Stimulated activated CD4-positive, alpha-beta T cell treated with anti-CD3 and anti-CD28 coated beads, Interleukin-15, amount 100 ng/mL, for 1 hour (primary cell): ENCODE measurements at places on chromosomes 11 and 22.

DNA sequence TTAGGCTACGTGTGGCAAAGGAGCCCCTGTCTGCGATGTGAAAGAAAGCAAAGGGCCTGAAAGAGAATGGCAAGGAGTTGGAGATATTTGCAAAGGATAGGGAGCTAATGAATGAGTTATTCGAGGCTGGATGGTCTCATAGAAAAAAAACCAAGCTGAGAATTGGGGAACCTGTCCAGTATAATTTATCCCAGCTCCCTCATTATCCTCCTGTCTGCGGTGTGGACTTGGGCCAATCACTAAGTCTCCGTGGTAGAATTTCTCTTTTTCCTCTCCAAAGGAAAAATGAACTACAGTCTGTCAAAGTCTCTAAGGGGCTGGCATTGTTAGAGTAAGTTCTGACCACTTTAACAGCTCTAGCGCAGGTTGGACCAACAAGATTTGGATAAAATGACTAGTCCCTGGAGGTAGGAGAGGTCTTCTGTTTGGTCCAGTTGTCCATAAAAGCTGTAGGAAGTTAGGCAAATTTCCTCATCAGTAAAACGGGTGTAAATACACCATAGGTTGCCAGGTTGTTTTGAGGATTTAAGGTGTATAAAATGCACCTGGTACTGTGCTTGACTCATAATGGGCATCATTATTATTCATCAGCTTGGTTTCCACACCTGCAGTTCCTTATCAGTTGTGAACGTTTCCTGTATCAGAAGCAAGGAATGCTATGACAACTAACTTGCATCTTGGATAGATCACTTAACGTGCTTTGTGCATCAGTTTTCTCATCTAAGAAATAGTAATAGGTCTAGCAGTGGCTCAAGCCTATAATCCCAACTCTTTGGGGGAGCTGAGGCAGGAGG is 10.3 kb upstream of the CDON start:
- no peak for DNase-seq

DNA sequence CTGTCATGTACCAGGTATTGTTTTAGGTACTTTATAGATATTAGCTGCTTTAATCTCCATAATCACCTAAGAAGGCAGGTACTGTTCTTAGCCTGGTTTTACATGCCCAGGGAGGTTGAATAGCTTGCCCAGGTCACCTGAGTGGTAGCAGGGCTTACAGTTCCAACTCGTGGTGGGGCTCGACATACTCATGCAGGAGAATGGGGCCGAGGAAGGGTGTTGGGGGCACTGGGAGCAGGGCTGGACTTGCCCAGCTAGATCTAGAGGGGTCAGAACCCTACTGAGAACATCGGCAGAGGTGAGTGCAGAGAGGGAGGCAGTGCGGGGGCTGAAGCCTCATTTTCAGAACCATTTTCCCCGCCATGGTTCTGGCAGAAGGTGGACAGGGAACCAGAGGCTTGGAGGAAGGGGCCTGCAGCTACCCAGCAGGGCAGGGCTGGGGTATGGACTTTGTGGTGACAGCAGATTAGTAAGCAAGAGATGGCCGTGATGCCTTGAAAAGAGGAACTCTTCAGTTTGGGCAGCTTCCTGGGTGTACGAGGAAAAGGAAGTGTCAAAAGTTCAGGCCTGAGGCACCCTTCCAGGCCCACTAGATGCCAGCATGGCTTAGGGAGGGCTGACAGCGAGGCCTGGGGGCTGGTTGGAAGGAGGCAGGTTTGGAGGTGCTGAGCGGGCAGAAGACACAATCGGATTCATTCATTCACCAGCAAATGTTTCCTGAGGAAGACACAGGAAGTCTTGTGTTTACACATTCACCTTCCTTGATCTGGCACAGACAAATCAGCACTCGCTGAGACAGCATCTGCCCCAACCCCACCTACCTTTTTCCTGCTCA is 54.7 kb upstream of the LYVE1 start:
- no peak for DNase-seq

DNA sequence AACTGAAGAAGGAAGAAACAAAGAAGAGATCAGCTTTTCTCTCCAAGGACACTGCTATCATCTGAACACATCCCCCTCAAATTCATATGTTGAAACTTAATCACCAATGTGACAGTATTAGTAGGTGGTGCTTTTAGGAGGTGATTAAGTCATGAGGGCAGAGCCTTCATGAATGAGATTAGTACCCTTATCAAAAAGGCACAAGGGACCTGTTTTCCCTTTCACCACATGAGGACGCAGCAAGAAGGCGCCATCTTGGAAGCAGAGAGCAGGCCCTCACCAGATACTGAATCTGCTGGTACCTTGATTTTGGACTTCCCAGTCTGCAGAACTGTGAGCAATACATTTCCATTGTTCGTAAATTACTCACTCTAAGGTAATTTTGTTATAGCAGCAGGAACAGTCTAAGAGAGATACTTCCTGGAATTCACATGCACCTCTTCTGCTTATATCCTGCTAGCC is 20.9 kb upstream of the CREB3L1 start:
- DNase-seq: no peak

DNA sequence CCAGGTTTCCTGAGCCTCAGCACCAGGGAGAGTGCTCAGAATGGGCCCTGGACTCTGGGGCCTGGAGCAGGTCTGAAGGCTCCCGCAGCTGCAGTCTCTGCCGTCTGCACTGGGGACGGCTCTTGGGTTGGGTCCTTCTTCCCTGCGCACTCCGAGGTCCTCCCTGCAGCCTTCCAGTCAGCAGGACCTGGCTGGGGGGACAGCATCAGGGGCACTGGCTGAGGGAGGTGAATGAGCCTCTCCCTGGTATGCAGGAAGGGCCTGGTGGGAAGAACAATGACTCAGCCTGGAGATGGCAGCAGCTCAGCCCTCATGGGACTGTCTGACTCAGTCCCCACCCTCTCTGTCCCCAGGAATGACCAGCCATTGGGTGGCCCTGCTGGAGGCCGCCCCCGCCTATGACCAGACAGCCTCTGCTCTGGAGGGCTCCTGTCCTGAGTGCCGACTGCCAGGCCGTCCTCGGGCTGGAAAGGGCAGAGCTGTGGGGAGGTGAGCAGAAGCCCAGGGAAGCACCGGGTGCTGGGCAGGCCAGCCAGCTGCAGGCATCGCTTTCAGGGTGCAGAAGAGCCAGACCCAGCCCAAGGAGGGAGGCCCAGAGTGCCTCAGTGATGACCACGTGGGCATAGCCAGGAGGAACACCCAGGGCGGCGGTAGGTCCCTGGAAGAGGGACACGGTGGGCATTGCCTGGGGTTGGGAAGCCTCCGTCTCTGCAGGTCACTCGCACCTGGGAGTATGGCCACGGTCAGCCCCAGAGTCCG is 455.0 kb downstream of the BRD1 start:
- DNase-seq: no peak

DNA sequence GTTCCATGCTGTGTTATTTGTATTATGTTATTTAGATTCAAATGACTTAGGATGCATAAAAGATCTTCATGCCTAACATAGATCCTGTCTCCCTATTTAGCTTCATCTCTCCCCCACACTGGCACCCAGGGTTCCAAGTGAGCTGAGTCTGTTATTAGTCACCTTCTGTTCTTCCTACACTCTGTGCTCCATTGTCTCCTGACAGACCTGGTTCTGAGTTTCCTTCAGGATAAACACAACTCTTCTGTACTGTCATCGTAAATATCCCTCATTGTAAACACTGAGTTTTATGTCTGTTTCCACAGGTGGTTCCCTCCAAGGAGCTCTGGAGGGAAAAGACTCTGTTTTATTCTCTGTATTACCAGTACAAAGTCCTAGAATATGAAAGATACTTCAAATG is 8.7 kb downstream of the MMP26 start:
- no peak for DNase-seq

DNA sequence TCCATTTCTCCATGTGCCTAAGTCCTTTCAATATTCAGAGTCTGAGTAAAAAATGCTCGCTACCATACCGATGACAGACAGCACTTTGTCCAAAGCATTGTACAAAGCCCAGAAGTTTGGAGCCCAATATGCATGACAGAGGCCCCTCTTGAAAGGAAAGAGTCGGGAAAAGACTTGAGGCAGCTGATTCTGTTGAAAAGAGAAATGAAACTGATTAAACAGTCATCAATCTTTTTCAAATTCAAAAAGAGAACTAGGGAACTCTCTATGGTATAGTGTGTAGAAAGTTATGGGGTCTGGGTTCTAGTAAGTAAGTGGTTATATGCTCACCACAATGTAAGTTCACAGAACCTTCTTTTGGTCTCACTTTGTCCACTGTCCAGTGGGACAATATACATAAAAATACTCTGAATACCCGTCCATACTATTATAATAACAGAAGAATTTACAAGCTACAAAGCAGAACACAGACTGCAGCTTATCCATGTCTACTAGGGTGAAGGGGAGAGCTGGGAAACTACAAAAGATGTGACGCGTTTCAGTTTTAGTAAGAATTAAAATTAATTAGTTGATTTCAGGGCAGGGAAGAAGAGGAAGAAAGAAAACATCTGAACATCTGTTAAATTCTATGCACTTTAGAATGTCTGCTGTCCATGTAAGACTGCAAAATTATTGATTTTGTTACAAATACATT is 26.7 kb downstream of the ALG8 start:
- no peak for DNase-seq

- DNase-seq: no peak
Measured at GRCh38 chr22:24445481-24446259, 18.3 kb downstream of the ADORA2A start.

- DNase-seq: no peak
Measured at GRCh38 chr11:116614306-116615210, 158.2 kb downstream of the BUD13 start.
